HS-27A (cell line): ENCODE measurements at places on chromosomes 1 and 21.

- no peak for DNase-seq
These were observed 302.8 kb upstream of the VAMP3 start for GRCh38 chr1:7468248-7468647.

DNA sequence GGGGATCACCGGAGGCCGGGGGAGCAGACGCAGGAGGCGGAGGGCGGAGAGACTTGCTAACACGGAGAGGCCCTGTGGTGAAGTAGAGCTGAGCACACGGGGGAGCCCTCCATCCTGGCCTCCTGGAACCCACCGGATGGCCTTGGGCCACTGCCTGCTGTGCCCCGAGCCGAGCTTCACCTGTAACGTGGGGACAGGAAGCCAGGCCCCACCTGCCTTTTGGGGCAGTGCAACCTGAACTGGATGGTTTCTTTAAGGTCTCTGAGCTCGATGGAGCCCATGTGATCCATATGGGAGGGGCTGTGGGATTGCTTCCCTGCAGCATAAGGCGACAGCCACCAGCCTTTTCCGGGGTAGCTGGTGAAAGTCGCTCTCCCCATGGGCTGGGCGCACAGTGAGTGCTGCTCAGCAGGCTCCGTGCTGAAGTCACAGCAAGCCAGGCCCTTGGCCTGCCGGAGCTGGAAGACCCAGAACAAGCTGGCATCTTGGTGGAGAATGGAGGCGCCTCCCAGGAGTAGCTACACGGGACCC lies 35.8 kb downstream of the TFF3 start:
- no peak for DNase-seq

DNA sequence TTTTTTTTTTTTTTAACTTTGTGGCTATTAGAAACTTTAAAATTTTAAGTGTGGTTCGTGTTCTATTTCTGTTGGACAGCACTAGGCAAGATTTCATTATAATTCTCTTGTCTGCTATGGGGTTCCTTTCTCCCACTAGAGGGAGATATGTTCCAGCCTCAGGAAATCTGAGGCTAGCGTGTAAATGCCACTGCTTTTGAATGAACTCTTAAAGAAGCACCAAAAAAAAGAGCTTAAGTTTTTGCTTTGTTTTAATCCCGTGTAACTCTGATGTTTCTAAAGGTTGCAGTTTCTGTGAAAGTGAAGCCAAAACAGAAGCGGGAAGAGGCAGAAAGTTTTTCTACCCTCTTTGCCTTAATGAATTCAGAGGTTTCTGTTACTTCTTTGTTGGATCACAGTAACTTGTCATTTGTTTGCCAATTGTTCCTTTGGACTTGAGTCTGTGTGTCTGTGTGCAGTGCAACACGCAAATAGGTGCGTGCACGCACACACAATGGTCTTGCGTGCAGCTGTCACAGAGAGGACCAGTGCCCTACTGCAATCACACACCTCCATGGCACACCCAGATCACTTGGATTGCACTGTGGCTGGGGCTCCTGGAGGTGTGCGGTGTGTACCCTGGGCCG lies 32.3 kb downstream of the HHAT start:
- no peak for DNase-seq

DNA sequence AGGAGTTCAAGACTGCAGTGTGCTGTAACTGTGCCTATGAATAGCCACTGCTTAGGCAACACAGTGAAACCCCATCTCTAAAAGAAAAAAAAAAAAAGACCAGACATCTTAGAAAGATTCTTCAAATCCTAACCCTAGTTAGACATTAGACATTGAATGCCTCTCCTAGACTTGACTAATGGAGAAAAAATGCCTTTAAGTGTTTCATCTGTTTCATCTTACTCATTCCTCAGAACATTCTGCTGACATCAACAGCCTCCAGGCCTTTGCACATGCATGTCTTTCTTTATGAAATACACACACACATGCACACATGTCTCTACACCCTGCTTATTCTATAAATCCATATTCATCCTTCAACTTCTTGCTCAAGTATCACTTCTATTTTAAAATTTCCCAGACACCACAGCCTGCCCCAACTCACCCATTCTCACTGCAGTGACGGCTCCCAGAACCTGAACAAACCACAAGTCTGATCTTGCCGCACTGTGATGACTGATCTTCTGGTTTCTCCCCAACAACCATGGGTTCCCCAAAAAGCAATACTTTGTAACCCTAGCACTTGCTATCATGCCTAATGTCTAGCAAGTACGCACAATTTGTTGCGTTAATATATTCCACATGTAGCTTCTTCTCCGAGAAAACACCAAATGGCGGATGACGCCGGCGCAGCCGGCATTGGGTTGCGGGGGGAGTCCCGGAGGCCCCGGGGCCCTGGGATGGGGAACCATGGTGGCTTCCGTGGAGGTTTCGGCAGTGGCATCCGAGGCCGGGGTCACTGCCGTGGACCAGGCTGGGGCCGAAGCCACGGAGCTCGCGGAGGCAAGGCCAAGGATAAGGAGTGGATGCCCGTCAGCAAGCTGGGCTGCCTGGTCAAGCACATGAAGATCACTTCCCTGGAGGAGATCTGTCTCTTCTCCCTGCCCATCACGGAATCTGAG lies 37.4 kb downstream of the LRRC52 start:
- DNase-seq, result no peak

DNA sequence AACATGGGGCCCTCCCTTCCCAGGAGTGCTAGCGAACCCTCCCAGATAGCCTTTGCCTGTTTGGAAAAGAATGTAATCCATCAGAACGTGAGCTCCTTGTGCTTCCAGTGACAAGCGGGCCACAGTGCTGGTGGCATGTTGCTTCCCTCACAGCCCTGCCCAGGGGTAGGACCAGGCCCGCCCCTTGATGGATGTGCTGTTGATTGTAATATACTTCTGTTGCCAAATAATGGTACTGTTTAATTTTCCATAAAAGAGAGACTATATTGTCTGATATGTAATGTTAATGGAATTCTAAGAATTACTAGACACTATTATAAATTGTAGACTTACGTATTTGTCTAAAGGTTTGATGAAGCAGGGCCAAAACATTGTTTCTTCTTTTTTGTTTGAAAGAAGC lies 16.4 kb downstream of the ATP5PO start:
- no peak for DNase-seq

GRCh38 chr1:231410036-231410612 lies 12.0 kb downstream of the EGLN1 start:
- no peak for DNase-seq

- no peak for DNase-seq
These were observed 3.4 kb downstream of the CAPN9 start for GRCh38 chr1:230750576-230750975.

DNA sequence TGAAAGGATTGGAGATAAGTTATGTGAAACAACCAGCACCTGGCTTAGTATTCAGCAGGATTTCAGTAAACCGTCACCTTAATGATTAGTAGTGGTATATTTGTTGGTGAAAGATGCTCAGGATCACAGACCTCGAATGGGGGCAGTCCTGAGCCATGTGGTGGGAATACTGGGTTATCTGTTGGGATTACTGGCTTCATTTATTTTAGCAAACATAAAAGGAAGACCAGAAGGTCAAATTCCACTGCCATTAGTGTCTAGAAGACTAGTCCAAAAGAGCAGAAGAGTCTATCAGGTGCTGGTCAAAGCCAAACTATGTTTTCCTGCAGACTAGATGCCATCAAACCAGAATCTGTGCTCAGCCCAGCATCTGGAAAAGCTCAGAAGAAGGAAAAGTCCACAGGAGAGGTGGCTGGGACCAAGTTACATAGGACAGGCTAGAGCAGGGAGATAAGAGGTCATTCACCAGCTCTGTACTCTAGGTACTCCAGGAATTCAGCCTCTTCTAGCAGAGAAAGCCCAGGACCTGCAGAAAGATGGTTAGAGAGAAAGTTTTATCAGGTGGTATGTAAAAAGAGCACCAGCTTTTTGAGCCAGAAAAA lies 343.4 kb downstream of the PLPP3 start:
- DNase-seq, result no peak

DNA sequence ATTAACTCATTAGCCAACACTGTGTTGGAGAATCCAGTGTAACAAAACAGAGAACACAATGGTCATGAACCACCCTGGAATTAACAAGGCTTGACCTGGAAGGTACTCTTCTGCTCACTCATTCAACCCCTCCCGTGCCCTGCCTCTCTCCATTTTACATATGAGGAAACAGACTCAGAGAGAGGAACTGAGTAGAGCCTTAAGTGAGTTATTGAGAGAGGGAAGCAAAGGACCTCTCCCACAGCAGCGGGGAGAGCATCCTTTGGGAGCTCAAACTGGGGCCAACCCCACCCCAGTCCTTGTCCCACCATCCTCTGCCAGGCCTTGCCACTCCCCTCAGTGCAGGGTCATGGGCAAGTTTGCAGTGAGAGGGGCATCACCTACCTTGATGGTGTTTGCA lies 1.4 kb downstream of the S100A12 start:
- no peak for DNase-seq

DNA sequence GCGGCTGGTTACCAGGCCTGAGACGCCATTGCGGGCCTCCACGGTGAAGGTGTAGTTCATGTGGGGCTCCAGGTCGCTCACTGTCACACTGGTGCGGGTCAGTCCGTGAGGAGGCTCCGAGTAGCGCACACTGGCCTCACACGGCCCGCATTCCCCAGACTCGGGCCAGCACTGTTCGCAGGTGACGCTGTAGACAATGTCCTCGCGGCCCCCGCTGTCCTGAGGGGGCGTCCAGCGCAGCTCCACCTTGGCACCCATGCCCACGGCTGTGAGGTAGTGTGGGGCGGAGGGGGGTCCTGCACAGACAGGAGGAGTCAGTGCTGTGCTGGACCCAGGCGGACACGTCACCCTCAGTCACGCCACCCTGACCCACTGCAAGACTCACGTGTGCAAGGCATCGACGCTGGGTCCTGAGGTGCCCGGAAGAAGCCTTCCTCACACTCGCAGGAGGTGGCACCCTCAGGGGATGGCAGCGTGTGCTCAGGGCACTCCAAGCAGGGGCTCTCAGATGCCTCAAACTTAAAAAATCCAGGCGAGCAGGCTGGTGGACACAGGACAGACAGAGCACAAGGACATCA lies 17.9 kb downstream of the EPHA2 start:
- no peak for DNase-seq

DNA sequence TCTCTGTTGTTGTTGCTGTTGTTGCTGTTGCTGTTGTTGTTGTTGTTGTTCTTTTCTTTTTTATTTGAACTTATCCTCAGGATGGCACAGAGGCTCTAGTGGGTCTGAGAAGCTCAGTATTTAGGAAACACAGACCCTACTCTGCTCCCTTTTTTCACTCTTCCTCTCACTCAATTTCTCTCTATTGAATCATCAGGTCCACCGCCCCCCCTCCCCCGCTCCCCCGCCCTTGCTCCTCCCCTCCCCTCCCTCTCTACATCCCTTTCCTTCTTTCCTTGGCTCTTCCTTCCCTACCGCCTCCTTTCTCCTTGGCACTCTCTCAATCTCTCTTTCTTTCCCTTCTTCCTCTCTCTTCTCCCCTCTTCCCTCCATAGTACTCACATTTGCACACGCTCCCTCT lies 218.5 kb upstream of the ZC3H12A start:
- DNase-seq, result no peak

- DNase-seq, result no peak
These were observed 476.5 kb downstream of the PTPRU start for GRCh38 chr1:29712801-29713200.

- DNase-seq, result no peak
These were observed 14.8 kb upstream of the NCMAP start for GRCh38 chr1:24540906-24541710.

GRCh38 chr1:54200519-54200997 lies 591 bp downstream of the MRPL37 start:
- DNase-seq, result no peak

- no peak for DNase-seq
These were observed 33.3 kb downstream of the PTPRF start for GRCh38 chr1:43563876-43564539.

DNA sequence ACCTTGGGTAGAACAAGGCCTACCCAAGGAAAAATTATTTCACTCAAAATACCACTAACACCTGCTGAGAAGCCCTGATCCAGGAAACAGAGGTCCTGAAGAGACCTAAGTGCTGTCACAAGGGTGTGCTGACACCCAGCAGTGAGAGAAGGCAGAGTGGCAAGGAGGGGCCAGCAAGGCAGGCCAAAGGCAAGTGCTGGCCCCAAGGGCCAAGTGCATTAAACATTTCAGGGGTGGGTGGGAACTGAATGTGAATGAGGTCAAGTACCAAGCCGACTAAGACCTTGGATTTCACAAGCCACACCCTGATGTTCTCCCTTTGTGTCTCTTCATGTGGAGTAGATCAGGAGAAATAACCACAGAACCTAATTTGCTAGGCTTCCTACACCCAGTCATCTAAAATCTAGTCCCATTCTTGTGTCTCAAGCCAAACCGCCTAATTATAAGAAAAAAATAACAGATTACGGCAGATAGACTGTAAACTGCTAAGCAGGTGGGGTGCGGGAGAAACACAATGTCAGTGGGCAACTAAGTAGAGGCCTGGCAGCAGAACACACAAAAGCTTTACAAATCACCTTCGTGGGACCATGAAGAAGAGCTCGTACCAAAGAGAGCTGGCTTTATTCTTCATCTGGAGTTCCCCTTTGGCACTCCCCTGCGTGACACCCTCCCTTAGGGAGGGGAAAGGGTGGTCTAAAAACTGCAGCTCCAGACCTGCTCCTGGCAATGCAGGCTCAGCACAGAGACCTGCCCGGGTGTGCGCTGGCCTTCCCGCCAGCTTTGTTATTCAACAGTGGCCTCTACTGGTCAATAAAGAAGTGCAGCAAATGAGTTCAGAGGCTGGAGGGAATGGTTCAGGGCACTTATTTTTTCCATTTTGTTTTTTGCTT lies 8.7 kb downstream of the UBE2G2 start:
- no peak for DNase-seq

GRCh38 chr1:33242652-33243051 lies 13.6 kb upstream of the ZNF362 start:
- no peak for DNase-seq

DNA sequence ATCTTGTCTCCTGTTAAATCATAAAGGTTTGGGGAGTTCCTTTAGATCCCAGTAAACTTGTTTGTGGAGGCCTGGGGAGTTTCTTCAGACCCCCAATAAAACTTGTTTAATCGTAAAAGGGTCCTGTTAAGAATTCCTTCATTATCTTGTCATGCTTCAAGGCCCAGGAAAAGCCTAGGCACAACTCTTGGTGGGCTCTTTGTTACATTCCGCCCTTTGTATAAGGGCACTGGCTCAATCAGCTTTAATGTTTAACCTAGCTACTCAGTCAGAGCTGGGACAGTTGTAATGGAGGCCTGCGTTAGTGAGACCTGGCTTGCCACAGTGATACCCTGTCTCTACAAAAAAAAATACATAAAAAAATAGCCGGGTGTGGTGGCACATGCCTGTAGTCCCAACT lies 77.2 kb downstream of the MPZL1 start:
- no peak for DNase-seq

DNA sequence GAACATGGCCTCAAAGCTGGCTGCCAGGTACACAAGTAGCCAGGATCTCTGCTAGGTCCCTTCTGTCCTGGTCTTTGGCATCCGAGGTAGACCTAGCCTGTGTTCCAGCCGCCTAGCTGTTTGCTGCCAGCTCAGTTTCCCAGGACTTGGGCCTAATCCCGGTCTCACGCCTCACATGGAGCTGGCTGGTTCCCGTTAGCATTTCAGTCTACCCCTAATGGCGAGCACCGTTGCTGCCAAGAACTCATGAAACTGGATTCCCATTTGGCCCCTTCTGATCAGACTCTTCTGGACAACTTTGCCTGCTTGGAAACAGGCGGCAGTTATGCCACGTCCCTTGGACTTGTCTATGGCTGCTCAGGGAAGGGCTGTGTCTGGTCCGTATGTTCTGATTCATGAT lies 26.2 kb upstream of the HHAT start:
- DNase-seq, result no peak

GRCh38 chr21:22128671-22129070 lies 1130.5 kb downstream of the NCAM2 start:
- no peak for DNase-seq

- DNase-seq, result no peak
These were observed 5.9 kb downstream of the RNF186 start for GRCh38 chr1:19809044-19809750.

- no peak for DNase-seq
These were observed 9.0 kb downstream of the FAM20B start for GRCh38 chr1:179034720-179035119.
